Thoracic aorta (tissue), 2 donors: ENCODE measurements at places on chromosomes 7 and 10. TPM values are rescaled to one million over a fixed set of nuclear protein-coding genes. Genes with fewer than 3 reads are reported as not detected.

DNA sequence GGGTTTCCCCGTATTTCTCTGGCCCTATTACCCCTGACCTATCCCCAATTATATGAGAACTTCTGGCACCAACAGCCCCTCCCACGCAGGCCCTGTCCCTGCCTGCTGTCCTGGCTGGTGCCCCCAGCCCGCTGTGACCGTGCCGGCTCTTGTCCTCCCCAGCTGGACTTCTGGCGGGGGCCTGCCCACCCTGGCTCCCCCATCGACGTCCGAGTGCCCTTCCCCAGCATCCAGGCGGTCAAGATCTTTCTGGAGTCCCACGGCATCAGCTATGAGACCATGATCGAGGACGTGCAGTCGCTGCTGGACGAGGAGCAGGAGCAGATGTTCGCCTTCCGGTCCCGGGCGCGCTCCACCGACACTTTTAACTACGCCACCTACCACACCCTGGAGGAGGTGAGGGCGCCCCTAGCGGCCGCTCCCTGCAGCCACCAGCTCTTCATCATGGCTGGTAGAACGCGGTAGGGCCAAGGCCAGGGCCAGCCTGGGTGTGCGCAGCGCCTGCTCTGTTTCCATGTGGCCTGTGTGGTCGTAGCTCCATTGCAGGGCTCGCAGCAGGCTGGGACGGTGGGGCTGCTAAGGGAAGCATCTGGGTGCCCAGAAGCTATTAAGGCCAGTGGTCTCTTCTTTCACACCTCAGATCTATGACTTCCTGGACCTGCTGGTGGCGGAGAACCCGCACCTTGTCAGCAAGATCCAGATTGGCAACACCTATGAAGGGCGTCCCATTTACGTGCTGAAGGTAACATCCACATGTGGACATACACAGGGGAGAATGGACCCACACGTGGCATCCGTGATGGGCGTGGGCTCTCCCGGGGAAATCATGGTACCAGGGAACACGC lies 1.4 kb downstream of the CPA1 start:
- no peak overlapping the region for H3K4me3 ChIP-seq
- no peaks in the 10 kb centered on the region for H3K27me3 ChIP-seq
- no peaks in the 10 kb centered on the region for H3K36me3 ChIP-seq
- H3K27ac ChIP-seq = no peak overlapping the region
- peaks cover 16% of the 10 kb centered on the region for H3K4me1 ChIP-seq

DNA sequence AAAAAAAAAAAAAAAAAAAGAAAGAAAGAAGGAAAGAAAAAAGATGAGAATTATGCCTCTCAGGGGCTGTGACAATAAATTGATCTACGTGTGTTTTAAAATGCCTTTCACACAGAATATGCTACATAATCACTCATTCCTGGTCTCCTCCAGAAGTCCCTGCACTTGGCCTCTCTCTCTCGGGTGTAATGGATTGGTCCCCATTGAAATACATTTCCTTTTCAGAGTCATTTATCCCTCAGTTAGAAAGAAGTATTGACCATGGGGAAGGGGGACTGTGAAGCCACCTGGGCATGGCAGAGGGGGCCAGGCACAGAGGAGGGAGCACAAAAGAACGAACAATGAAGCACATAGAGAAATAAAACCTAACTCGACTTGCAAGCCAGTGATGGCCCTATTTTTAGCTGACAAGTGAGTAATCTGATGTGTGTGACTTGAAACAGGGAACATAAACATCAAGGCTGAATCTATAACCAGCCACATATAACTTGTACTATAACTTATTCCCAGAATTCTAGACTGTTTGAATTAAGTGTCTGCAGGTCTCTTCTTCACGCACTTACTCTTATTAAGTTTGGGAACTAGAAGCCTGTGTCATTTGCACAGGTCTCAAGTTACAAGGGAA lies 490.8 kb downstream of the KCNMA1 start:
- H3K4me1 ChIP-seq = peaks cover 16% of the 10 kb centered on the region
- no peaks in the 10 kb centered on the region for H3K36me3 ChIP-seq
- peak overlapping the region; percentile 51 for H3K27ac ChIP-seq
- peak overlapping the region; percentile 20 for H3K4me3 ChIP-seq
- DNase-seq = no peak

DNA sequence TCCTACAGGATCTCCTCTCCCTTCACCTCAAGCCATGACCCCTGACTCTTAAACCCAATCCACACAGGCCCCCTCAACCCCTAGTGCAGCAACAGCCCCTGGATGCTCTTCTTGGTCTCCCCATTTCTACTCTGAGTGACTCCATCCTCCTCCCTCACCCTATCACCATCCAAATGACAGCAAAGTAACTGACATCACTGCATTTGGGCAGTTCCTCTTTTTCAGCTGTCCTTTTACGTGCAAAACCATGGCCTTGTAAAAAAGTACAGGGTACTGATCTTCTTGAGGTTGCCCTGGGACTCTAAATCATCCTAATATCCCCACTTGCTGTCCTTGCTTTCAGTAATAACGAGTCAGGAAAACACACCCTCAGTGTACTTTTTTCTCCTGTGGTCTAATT lies 454.9 kb downstream of the ADRA2A start:
- no peak overlapping the region for H3K4me3 ChIP-seq
- H3K27ac ChIP-seq = no peak overlapping the region
- H3K4me1 ChIP-seq = no peaks in the 10 kb centered on the region

GRCh38 chr7:114303301-114303700 lies 111.3 kb upstream of the FOXP2 start:
- DNase-seq = no peak
- no peaks in the 10 kb centered on the region for H3K4me1 ChIP-seq
- H3K27ac ChIP-seq = no peak overlapping the region
- H3K36me3 ChIP-seq = no peaks in the 10 kb centered on the region
- H3K4me3 ChIP-seq = no peak overlapping the region

GRCh38 chr7:137411446-137411845 lies 67.9 kb upstream of the PTN start:
- no peaks in the 10 kb centered on the region for H3K27me3 ChIP-seq
- no peaks in the 10 kb centered on the region for H3K36me3 ChIP-seq
- no peak for DNase-seq
- no peak overlapping the region for H3K4me3 ChIP-seq

- H3K4me1 ChIP-seq = no peaks in the 10 kb centered on the region
- no peaks in the 10 kb centered on the region for H3K36me3 ChIP-seq
- H3K27me3 ChIP-seq = no peaks in the 10 kb centered on the region
- no peak overlapping the region for H3K4me3 ChIP-seq
Observed at GRCh38 chr7:81990395-81990794, 220.5 kb upstream of the HGF start.

- H3K4me3 ChIP-seq = no peak overlapping the region
- peaks cover 16% of the 10 kb centered on the region for H3K36me3 ChIP-seq
- no peak for DNase-seq
Observed at GRCh38 chr7:158907390-158907789, 51.0 kb downstream of the DYNC2I1 start.

DNA sequence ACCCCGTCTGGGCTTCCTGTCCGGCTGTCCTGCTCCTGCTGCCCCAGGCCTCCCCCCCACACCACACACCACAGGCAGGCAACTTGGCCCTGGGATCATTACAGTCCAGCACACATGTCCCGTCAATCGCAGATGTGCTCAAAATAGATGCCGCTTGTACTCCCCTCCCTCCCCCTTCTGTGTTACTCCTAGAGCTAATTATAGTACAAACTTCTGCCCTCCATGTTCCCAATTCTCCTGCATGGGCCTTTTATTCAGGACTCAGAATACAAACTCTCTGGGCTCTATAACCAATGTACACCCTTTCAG lies at the start of gene SYNPO2L:
Gene SYNPO2L, minus strand, starts transcription at position 40 of the 309 bp plus-strand sequence. CDS start 107 bp downstream, outside the sequence.
- no peak for DNase-seq
- H3K27me3 ChIP-seq = no peaks in the 10 kb centered on the region
- H3K27ac ChIP-seq = peak within 1 kb of the TSS; percentile 76
- H3K36me3 ChIP-seq = no peaks in the 10 kb centered on the region

GRCh38 chr7:105723572-105723971 lies 142.3 kb upstream of the EFCAB10 start:
- H3K27me3 ChIP-seq = no peaks in the 10 kb centered on the region
- no peaks in the 10 kb centered on the region for H3K36me3 ChIP-seq
- no peak overlapping the region for H3K27ac ChIP-seq
- no peak for DNase-seq

DNA sequence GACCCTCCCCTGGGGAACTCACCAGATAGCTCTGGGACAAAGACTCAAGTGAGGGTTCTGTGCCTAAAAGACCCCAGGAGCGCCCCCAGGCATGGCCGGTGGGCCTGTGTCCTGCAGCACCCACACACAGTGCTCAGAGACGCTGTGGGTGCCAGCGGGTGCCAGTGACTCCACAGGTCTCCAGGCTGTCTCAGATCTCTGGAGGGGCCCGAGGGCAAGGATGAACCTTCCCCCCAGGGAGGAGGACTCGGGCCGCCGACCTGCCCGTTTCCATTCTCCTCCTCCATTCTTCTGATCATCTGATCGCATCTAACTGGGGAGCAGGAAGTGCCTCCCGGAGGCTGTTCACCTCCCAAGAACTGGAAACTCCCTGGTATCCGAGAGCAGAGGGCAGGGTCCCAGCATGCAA lies 980 bp downstream of the ADAM8 start:
- no peak for DNase-seq
- H3K27me3 ChIP-seq = no peaks in the 10 kb centered on the region
- peaks cover 10% of the 10 kb centered on the region for H3K36me3 ChIP-seq

GRCh38 chr10:59079386-59080226 lies 96.8 kb upstream of the PHYHIPL start:
- no peak for DNase-seq
- H3K27me3 ChIP-seq = no peaks in the 10 kb centered on the region
- peaks cover 78% of the 10 kb centered on the region for H3K4me1 ChIP-seq
- H3K4me3 ChIP-seq = no peak overlapping the region
- no peaks in the 10 kb centered on the region for H3K36me3 ChIP-seq

DNA sequence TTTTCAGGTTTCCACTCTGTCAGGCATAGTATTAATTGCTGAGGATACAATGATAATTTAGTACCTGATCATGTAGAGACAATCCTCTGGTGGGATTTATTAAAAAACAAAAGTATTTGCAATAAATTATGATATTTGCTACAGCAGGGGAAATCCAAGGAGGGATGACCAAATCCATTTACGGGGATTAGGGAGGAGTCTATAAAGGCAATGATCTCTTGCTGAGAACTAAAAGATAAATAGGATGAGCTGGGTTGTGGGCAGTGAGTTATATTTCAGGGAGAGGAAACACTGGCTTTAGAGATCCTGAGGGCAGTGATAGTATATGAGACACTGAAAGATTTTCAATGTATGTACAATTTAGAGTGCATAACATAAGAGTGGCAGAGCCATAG lies 305.5 kb downstream of the GPR37 start:
- DNase-seq = no peak
- no peaks in the 10 kb centered on the region for H3K27me3 ChIP-seq
- H3K36me3 ChIP-seq = no peaks in the 10 kb centered on the region

- no peaks in the 10 kb centered on the region for H3K36me3 ChIP-seq
- DNase-seq = no peak
- no peak overlapping the region for H3K27ac ChIP-seq
- no peak overlapping the region for H3K4me3 ChIP-seq
- no peaks in the 10 kb centered on the region for H3K27me3 ChIP-seq
Observed at GRCh38 chr10:61673360-61673759, 10.6 kb downstream of the CABCOCO1 start.

- H3K4me3 ChIP-seq = peak within 1 kb of the TSS; percentile 82
- H3K27me3 ChIP-seq = no peaks in the 10 kb centered on the region
- peak within 1 kb of the TSS; percentile 86 for H3K27ac ChIP-seq
- H3K4me1 ChIP-seq = peaks cover 21% of the 10 kb centered on the region
- DNase-seq = peak; percentile 96
- H3K36me3 ChIP-seq = no peaks in the 10 kb centered on the region
Observed at GRCh38 chr10:25016376-25017153, at the start of gene THNSL1. THNSL1 (plus strand) TSS chr10:25016612; CDS start chr10:25023224, 6,612 bp downstream.

- H3K4me3 ChIP-seq = no peak overlapping the region
- H3K36me3 ChIP-seq = peaks cover 40% of the 10 kb centered on the region
- H3K27ac ChIP-seq = no peak overlapping the region
- no peaks in the 10 kb centered on the region for H3K4me1 ChIP-seq
- H3K27me3 ChIP-seq = no peaks in the 10 kb centered on the region
- no peak for DNase-seq
Observed at GRCh38 chr7:29924684-29925083, 64.9 kb downstream of the SCRN1 start.

DNA sequence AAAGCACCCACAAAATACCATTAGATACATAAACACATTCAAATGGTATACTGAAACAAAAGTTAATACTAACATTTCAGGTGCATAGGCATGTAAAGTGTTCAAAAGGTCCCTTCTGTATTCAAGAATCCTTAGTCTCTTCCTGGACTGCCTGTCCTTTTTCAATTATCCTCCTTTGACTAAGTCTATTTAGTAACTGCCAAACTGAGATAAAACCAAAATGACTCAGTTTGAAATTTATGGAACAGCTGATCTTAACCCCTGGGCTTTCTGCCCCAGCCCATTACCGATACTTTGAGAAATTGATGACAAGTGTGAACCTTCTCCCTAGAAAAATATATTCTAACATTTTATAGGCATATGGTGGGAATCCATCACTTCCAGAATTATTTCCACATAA lies 5.4 kb downstream of the EPC1 start:
- no peaks in the 10 kb centered on the region for H3K36me3 ChIP-seq
- peaks cover 74% of the 10 kb centered on the region for H3K4me1 ChIP-seq
- DNase-seq = no peak
- H3K27me3 ChIP-seq = no peaks in the 10 kb centered on the region
- peak overlapping the region; percentile 18 for H3K4me3 ChIP-seq

- no peaks in the 10 kb centered on the region for H3K36me3 ChIP-seq
- H3K27ac ChIP-seq = no peak overlapping the region
- no peak overlapping the region for H3K4me3 ChIP-seq
- DNase-seq = no peak
- peaks cover 4% of the 10 kb centered on the region for H3K4me1 ChIP-seq
Observed at GRCh38 chr7:151706277-151707104, 170.4 kb downstream of the PRKAG2 start.

The TMEM140 gene
- 20.6 TPM for total RNA-seq

The SUN3 gene
- not detected for total RNA-seq

The IKZF5 gene
- 8.5 TPM for total RNA-seq

The SKIDA1 gene
- 0.71 TPM for total RNA-seq

The FANK1 gene
- not detected for total RNA-seq

The SGPL1 gene
- 26.0 TPM for total RNA-seq

The GPER1 gene
- total RNA-seq = 5.3 TPM

The HACD1 gene
- 109 TPM for total RNA-seq

The CALHM3 gene
- not detected for total RNA-seq

The ASL gene
- total RNA-seq = 54.7 TPM
